T follicular helper cell (primary cell): ENCODE measurements at places on chromosomes 12 and 14.

GRCh38 chr14:55752580-55753390 lies 172.8 kb downstream of the KTN1 start:
- no peak for DNase-seq

DNA sequence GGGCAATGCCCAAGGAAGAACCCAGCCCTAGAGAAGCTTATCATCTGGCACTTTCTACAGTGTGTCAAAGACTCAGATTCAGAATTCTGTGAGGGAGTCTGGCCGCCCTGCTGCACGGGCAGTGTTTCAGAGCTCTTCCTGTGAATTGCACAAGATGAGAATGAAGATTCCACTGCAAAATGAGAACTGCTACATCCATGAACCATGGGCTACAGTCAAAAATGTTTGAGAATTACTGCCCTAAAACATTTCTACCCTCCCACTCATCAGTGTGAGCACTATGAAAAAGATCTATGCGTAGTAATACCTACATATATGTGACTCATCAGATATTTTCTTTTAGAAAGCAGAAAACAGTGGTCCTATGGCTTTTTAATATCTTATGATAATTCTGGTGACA lies 104.0 kb downstream of the STAB2 start:
- no peak for DNase-seq

- no peak for DNase-seq
Observed at GRCh38 chr14:96536807-96537206, 34.6 kb downstream of the PAPOLA start.

GRCh38 chr12:105214670-105215375 lies 21.2 kb downstream of the APPL2 start:
- no peak for DNase-seq

- no peak for DNase-seq
Observed at GRCh38 chr14:81565441-81566290, 32.0 kb upstream of the SEL1L start.

- no peak for DNase-seq
Observed at GRCh38 chr12:41585784-41586183, 397.7 kb downstream of the PDZRN4 start.

DNA sequence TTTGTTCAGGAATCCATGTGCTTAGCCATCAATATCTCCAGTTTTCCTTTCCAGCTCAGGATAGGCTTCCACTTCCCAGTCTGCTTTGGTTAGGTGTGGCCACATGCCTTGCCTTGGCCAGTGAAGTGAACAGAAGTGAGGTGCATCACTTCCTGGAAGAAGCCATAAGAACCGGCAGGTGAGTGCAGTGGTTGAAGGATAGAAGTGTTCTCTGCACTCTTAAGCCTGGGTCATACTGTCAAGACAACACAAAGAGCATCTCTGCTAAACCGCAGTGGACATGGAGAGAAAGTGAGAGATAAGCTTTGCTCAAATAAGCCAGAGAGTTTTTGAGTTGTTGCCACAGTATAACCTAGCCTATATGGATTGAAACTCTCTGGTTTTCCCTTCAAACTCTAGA lies 11.4 kb downstream of the GNG2 start:
- no peak for DNase-seq

DNA sequence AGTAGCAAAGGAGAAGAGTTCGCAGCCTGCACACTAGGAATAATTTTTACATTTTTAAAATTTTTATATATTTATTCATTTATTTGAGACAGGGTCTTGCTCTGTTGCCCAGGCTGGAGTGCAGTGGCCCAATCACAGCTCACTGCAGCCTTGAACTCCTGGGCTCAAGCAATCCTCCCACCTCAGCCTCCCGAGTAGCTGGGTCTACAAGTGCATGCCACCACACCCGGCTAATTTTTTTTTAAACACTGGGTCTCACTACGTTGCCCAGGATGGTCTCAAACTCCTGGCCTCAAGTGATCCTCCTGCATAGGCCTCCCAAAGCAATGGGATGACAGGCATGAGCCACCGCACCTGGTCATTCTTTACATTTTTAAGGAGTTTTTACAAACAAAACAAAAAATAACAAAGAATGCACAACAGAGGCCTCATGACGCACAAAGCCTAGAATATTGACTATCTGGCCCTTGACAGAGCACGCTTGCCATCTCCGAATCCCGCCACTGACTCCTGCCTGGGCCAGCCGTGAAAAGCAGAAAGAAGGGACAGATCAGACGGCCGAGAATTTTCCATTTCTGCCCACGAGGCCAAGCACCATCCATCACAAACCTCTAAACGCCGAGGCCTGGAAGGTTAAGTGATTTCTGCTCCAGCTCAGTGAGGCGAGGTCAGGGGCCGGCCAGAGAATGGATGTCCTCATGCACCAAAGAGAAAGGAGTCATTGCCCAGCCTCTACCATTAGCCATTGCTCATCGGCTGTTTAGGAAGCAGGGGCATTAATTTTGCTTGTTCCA lies 120.0 kb downstream of the SCARB1 start:
- no peak for DNase-seq

- no peak for DNase-seq
Observed at GRCh38 chr14:88129306-88130056, 124.5 kb downstream of the GPR65 start.

- DNase-seq = no peak
Observed at GRCh38 chr12:68446901-68447796, 115.0 kb upstream of the MDM1 start.

DNA sequence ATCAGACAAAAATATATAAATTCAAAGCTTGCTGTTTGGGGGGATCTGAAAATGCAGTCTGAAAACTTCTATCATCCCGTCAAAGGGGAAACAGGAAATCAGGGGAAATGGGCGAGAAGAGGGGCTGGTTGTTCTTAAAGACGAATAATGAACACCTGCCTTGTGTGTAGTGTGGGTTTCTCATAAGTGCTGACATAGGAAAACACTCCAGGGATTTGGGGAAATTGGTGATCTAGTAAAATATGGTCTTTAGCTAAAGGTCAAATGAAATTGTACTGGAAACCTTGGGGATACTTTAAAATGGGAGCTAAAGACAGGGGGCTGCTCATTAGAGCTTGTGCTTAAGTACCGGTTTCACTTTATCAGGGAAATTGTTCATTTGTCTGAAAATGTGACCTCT lies 39.6 kb upstream of the PIK3C2G start:
- DNase-seq = no peak

GRCh38 chr12:40946612-40947194 lies 241.4 kb upstream of the PDZRN4 start:
- DNase-seq = no peak

GRCh38 chr12:29146196-29146595 lies 2.9 kb upstream of the FAR2 start:
- DNase-seq = no peak

DNA sequence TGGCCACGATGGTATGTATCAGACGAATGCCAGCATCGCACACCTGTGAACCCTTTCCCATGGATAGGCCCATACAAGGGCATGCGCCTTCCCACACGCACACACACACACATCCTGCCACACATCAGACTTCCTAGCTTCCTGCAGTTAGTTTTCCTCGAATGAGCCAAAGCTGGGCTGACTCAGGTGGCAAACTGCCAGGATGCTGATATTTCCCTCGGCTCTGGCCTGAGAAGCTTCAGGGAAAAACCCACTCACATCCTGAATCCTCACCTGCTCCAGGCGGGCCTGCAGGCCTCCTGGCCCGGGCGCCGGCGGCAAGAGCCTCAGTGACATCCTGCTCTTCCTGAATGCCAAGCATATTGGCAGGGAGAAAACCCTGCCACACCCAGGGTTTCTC lies 22.4 kb downstream of the CALM1 start:
- no peak for DNase-seq

DNA sequence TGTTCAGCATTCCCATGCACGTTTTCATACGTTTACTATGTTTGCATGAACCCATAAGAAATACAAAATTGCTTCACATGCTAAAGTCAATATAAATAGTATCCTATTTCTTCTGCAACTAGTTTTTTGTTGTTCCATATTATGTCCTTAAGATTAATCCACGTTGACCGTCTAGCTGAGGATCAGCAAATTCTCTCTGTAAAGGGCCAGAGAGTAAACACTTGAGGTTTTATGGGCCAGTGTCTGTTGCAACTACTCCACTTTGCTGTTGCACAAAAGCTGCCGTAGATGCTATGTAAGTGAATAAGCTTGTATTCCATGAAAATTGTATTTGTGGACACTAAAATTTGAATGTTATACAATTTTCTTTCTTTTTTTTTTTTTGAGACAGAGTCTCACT lies 21.1 kb upstream of the PITPNM2 start:
- no peak for DNase-seq

GRCh38 chr12:15405606-15406005 lies 83.3 kb downstream of the PTPRO start:
- no peak for DNase-seq

GRCh38 chr12:48765753-48766162 lies 23.1 kb downstream of the ADCY6 start:
- DNase-seq = no peak

- no peak for DNase-seq
Observed at GRCh38 chr12:1611803-1612572, 17.0 kb upstream of the WNT5B start.

DNA sequence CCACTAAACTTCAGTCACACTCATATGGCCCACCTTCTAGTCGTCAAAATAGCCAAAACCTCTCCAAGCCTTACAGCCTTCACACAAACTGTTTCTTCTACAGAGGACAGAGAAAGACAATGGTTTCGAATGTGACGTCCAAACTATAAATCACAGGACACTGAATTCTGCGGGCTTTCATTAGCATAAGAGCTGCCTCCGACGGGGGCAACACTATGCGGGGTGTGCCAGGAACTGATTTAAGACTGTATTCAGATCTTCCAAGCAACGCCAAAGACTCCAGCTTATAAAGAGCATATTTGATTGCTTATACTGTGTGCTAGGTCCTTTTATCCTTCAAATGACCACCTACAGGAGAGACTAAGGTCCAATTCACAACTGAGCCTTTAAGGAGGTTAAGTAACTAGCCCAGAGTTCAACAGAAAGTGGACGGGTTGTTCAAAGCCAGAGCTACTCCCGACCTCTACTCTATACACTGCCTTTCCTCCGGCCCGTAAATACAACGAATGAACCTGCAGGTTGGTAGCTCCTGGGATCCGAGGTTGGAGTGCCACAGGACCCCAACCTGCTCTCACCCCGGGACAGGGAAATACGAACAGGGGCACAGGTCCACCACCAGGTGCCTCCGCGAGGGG lies 575 bp downstream of the L2HGDH start:
- no peak for DNase-seq

- no peak for DNase-seq
Observed at GRCh38 chr12:82671673-82672195, 15.0 kb upstream of the TMTC2 start.

DNA sequence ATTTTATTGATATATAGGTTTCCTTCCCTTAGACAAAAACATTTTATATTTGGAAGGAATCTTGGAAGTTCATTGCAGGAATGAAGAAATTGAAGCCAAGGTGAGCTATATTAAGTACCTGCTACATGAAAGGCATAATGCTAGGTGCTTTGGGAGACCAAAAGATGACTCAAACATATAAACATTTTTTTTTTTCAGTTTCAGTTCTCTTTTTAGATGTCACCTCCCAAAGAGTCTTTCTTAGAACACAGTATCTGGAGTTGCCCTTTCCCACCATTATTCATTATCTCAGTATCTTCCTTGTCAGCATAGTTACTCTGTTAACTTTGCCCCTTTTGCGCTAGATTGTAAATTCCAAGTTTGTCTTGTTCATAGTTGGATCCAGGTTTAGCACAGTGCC lies 1.1 kb downstream of the LIN52 start:
- DNase-seq = no peak

- DNase-seq = no peak
Observed at GRCh38 chr12:115956659-115957058, 320.8 kb downstream of the MED13L start.

- no peak for DNase-seq
Observed at GRCh38 chr12:111451649-111452129, 46.0 kb downstream of the SH2B3 start.

DNA sequence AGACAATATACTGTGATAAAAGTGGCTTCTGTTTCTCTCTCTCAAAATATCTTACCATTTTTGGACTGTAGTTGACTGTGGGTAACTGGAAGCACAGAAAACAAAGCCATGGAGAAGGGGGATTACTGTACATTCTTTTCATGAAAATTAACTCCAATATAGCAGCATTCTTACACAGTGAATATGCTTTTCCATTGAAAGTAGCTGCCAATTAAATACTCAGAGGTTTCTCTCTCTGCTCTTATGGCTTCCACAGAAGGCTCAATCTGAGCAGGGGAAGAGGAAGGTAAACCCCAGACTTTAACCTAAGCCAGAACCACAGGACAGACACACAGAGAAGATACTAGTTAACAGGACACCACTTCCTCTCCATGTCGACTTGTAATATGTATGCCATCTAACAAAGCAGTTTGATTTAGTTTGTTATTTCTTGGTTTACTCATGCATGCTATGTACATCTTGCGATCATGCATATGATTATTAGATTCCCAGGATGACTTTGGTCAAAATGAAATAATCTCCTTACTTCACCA lies 150.2 kb downstream of the SSPN start:
- DNase-seq = no peak

DNA sequence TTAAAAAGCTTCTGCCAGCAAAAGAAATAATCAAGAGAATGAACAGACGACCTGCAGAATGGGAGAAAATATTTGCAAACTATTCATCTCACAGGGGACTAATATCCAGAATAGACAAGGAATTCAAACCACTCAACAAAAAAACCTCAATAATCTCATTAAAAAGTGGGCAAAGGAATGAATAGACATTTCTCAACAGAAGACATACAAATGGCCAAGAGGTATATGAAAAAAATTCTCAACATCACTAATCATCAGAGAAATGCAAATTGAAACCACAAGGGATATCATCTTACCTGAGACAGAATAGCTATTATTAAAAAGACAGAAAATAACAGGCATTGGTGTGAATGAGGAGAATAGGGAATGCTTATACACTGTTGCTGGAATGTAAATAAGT lies 270.0 kb downstream of the DACT1 start:
- no peak for DNase-seq

GRCh38 chr14:90253826-90254225 lies 2.5 kb upstream of the PSMC1 start:
- DNase-seq = no peak

- DNase-seq = no peak
Observed at GRCh38 chr12:41520869-41521268, 332.7 kb downstream of the PDZRN4 start.

- no peak for DNase-seq
Observed at GRCh38 chr12:32843528-32844095, 53.0 kb downstream of the PKP2 start.

GRCh38 chr14:48936849-48937248 lies 649.3 kb downstream of the RPS29 start:
- no peak for DNase-seq
